RKO (cell line): ENCODE measurements at places on chromosomes 6 and 20.
A peak's percentile ranks its signal among the peaks of the same experiment; 100 is the strongest.

- DNase-seq: no peak
These were observed 28.4 kb downstream of the DPPA5 start for GRCh38 chr6:73325656-73326055.

- DNase-seq: no peak
These were observed 74.7 kb upstream of the PRDM1 start for GRCh38 chr6:106011476-106011875.

DNA sequence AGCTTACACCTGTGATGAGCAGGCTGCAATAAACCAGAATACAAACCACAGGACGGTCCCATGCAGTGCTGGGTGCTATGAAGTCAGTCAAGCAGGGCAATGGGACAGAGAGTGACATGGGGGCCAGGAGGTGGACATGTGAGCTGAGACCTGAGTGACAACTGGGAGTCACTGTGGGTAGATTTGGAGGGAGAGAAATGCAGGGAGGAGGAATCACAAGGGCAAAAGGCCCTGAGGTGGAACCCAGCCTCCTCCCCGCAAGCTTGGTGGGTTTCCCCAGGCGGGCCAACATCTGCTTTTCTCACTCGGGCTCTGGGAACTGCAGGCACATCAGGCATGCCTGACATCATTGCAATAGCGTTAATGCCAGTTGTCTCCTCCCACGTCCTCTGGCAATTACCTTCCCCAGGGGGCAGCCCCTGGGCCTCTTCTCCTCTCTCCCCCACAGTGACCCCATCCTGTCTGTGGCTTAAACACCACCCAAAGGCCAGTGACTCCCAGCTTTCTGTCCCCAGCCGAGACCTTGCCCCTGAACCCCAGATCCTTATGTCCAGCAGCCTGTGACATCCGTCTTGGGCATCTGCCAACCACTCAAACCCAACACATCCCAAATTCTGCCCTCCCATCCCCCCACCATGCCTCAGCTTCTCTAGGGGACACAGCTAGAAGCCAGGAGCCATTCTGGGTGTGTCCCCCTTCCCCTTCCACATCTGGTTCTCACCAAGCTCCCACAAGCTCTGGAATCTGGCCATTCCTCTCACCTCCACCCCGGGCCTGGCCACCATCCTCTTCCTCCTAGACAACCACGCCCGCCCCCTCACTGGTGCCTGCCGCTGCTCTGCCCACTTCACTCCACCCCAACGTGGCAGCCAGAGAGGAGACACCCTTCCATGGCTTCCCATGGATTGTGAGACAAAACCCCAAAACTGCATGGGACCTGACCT, 28.2 kb downstream of the PDRG1 start:
- no peak for DNase-seq

GRCh38 chr20:32945710-32946221, 58.5 kb downstream of the SUN5 start:
- peak; percentile 68 for DNase-seq

- DNase-seq: no peak
These were observed 28.3 kb downstream of the EIF2S2 start for GRCh38 chr20:34083781-34084180.

DNA sequence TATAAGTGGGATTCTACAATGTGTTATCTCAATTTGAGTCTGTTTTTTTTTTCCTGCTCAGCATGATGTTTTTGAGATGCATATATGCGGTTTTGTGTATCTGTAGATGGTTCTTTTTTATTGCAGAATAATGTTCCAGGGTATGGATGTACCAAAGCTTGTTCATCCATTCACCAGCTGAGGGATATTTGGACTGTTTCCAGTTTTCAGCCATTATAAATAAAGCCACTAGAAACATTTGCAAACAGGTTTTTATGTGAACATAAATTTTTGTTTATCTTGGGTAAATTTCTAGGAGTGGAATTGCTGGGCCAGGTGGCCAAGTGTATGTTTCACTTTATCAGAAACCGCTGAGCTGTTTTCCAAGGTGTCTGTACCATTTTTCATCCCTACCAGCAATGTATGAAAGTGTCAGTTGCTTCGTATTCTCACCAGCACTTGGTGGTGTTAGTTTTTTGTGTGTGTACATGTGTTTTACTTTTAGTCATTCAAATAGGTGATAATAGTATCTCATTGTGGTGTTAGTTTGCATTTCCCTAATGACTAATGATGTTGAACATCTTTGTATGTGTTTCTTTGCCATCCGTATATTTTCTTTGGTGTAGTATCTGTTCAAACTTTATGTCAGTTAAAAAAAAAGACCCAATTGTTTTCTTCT, 124.2 kb downstream of the CEBPB start:
- DNase-seq: no peak

GRCh38 chr6:79076160-79076559, 1.9 kb downstream of the PHIP start:
- DNase-seq: peak; percentile 54

DNA sequence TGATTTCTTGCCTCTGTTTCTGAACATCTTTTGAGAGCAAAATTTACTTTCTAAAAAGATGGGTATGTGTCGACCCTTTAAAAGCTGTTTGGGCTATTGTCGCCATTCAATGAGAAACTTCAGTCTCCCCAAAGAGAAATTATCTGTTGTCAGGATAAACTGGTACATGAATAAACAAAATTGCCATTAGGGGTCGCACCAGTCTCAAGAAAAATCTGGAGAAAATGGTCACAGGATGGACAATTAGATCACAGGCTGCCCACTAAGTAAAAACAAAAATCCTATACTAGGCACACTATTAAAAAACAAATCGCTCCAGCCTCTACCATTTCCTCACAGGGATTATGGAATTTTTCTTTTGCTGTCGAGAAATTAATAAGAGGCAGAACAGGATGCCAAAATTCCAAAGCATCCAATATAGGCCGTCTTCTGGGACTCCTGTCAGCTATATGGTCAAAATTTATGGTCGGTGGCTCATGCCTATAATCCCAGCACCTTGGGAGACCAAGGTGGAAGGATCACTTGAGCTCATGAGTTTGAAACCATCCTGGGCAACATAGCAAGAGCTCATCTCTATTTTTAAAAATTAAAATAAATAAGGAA, 5.5 kb upstream of the HLA-E start:
- DNase-seq: peak; percentile 63

GRCh38 chr6:92538926-92539325, 880.4 kb downstream of the EPHA7 start:
- DNase-seq: peak; percentile 13

GRCh38 chr6:170237999-170238740, 52.7 kb downstream of the DLL1 start:
- no peak for DNase-seq

- no peak for DNase-seq
These were observed 24.2 kb downstream of the AKAP12 start for GRCh38 chr6:151263967-151264366.

DNA sequence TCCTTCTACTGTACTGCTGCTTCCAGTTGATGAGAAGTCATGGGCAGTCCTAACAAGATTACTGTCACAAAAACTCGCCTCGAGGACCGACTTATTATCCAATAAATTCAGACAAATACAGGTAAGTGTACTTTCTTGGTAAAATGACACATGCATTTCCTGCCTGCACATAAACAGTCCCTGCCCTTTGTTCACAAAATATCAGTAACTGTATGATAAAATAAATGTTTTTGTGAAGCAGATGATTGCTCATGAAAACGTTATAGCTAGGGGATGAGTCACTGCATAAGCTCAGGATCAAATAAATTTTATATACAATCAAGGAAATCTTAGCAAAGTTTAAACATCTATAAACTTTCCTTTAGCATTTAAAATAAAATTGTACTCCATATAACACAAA, 164.5 kb upstream of the RIPOR2 start:
- DNase-seq: no peak

GRCh38 chr6:157080986-157081391, 242.3 kb downstream of the TMEM242 start:
- no peak for DNase-seq

GRCh38 chr6:27553123-27553904, 80.4 kb upstream of the ZNF184 start:
- no peak for DNase-seq
